ENCODE measurements at places on chromosomes 13 and 19.

DNA sequence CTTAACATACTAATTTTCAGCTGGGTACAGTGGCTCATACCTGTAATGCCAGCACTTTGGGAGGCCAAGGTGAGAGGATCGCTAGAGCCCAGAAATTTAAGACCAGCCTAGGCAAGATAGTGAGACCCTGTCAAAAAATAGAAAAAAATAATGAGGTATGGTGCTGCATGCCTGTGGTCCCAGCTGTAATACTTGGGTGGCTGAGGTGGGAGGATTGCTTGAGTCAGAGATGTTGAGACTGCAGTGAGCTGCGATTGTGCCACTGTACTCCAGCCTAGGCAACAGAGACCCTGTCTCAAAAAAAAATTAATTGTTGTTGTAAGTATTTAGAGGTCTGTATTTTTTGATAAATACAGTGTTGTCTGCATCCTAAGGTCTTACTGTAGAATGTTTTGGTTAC, 66.8 kb downstream of the FNDC3A start:
- DNase-seq: peak; percentile 42

GRCh38 chr13:23605831-23606230, 35.6 kb downstream of the TNFRSF19 start:
- no peak for DNase-seq

DNA sequence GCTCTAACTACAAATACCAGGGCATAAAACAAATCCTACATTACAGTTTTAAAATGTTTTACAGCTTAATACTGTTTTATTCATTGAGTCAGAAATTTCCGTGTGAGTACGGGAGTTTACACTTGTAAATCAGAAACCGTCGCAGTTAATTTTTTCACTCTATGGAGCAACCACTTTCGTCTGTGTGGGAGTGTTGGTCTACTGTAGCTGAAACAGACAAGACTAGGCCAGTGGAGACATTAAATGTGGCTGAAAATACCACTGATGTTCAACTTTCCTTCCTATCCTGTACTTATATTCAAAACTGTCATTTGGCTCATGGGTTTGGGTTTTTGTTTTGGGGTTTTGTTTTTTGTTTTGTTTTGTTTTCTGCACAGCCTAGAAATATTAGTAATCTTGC, 268.7 kb downstream of the DCT start:
- peak; percentile 40 for DNase-seq

- DNase-seq: no peak
These were observed 18.7 kb upstream of the ZNF536 start for GRCh38 chr19:30353394-30353945.

DNA sequence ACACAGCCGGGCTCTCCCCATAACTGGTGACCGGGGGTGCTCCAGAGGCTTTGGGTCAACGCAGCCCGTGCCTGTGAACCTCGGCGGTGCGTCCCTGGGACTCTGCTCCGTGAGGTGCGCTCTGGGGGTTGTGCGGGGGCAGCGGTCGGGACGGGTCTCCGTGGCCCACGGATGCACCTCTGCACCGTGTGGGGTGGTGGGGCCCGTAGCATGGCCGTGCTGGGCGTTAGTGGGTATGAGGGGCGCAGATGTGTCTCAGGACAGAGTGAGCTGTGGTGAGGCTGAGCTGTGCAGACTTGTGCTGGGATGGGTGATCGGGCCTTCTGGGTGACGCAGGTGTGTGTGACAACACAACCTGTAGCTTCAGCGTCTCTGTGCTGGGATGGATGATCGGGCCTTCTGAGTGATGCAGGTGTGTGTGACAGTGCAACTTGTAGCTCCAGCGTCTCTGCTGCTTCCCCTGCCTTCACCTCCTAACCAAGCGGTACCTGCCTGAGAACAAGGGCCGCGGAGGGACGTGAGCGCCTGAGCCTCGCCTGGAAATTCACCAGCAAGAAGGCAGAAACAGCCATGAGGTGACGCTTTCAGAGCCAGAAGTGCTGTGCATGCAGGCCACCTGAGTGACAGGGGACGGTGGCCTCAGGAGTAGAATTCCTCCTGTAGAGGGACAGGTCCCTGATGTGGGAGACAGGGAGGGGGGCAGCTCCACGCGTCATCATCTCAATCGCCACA, 599 bp downstream of the ZNF331 start:
- DNase-seq: no peak

DNA sequence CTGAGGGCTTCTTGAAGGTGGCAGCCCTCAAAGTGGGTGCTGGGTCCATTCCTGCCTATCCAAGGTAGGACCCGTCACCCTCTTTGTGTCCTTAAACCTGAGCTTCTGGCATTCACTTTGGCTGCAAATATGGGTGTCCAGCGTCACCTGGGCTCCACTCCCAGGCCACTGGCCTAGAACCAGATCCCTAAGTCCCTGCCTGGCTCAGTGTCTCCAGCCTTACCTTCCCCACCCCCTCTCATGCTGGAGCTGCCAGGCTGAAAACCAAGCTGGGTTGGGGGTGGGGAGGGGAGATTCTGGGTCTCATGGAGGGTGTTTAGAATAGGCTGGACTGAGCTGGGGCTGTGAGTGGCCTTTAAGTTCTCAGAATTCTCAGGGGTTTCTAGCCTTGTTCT, 12.4 kb downstream of the PDE4A start:
- DNase-seq: no peak

- DNase-seq: no peak
These were observed 199.3 kb upstream of the UBL3 start for GRCh38 chr13:30049692-30050091.

DNA sequence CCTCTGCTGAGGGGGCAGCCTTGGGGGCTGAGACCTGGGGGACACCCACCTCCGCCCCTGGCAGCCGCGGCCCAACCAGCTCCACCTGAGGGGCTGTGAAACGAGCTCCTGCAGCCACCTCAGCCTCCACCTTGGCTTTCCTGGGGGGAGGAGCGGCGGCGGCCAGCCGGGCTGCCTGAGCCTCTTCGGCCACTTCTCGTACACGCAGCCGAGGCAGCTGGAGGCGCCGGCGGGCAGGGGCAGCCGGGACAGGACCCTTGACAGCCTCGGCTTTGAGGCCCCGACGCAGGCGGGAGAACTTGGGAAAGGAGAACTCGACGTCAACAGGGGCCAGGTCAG, 7.6 kb upstream of the HIPK4 start:
- no peak for DNase-seq

GRCh38 chr13:25214491-25215252, 42.6 kb upstream of the AMER2 start:
- peak; percentile 55 for DNase-seq

DNA sequence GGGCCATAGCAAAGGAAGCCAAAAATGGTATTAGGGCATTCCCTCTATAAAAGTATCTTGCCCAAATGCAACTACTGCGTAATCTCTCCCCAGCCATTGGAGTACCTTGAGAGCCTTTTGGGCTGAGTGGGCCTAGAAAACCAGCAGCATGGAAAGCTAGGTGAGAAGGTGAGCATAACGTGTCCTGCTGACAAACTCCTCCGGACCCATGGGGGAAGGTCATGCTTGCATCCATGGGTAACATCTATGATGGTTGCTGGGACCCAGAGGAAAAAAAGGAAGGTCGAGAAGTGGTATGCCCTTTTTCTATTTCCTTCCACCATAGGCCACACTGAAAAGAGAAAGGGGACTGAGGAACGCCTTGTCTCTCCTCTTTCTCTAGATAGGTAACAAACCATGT, 57.4 kb downstream of the ZNF728 start:
- peak; percentile 24 for DNase-seq

DNA sequence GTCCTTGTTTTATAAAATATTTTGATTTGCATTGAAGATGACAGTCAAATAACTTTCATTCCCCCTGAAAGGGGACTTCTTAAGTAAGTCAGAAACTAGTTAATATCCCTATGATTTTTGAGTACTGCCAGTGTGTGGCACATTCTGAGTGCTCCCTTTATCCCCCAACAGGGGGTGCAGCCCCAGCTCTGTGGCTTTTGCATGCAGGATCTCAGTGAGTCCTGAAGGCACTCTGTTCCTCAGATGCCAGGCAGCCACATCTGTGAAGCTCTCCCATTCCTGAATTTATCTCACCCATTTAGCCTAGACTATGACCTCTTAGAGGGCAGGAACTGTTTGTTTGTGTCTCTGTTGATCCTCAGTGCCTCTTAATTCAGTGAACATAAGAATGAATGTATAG, 123.1 kb downstream of the CDK8 start:
- DNase-seq: peak; percentile 20

DNA sequence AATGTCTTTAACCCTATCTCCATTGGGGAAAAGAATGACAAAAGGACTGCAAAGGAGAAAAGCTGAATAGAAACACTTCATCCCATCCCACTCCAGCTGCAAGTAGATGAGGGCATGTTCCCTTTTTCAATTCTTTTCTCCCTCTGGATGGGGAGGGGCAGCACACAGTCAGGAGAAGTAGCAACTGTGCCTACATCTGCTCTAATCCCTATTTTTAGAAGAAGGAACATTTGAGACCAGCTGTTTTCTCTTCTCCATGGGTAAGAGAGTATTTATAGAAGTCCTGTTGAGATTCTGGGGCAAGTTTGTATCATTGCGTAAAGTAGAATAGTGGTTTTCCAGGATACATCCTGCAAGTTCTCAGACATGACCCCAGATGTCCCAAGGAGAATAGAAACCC, 9.3 kb upstream of the GTF3A start:
- DNase-seq: no peak

- DNase-seq: no peak
These were observed 9.5 kb downstream of the TSC22D1 start for GRCh38 chr13:44566601-44567000.

- peak; percentile 83 for DNase-seq
These were observed 75.8 kb upstream of the UBAC2 start for GRCh38 chr13:99124794-99125316.

- peak; percentile 80 for DNase-seq
These were observed 271.4 kb downstream of the NALCN start for GRCh38 chr13:101144808-101145419.

DNA sequence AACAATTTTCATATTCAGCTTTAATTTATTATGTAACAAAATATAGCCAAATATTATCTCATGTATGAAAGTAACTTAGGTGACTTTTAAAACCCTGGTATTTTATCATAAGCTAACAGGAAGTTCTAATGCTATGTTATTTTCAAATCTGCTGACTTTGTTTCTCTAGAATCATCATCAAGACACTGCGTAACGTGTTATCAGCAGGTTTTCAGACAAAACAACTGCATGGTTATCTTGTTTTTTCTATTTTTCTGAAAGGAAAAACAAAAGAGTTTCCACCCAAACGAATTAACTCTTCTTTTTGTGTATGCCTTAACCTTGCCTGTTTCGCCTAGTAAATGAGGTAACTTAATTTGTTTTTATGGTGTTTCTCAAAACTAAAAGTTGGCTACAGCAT, 156.3 kb downstream of the TBC1D4 start:
- no peak for DNase-seq

DNA sequence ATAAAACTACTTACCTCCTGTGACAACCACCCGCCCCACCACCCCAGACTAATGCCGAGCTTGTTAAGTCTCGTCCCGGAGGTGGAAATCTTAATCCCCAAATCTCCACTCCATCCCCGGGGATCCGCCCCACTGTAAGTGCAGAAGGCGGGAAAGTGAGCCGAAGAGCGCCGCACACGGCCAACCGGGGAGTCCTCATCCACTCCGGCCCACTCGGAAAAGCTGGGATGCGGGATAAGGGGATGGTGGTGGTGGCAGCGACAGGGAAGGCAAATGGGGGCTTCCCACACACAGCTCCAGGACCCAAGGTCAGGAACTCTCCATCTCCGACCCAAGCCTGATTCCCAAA, 621 bp downstream of the FBL start:
- no peak for DNase-seq

DNA sequence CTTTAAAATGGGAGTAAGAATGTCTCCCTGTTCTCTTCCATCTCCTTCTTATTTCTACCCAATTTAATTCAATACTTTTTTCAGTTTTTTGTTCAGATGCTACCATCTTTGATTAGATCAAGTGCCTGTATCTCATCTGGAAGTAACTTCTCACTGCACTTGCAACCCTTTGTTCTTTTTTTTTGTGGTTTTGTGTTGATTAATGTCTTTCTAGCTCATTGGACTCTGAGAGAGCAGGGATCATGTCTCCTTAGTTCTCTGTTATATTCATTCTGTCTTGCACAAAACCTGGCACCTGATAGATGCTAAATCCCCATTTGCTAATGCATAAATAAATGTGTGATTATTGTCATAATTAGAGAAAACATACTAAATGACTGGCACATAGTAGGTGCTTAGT, 834 bp upstream of the ITGBL1 start:
- DNase-seq: no peak

DNA sequence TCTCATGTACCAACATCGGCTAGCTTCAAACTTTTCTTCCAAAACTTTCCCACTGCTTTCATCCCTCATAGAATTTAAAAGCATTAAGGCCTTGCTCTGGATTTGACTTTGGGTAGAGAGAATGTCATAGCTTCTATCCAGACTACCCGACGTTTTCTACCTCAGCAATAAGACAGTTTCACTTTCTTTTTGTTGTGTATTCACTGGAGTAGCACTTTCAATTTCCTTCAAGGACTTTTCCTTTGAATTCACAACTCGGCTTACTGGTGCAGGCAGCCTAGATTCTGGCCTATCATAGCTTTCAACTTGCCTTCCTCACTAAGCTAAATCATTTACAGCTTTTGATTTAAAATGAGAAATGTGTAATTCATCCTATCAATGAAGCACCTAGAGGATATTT, 420.4 kb upstream of the GPC6 start:
- peak; percentile 10 for DNase-seq

GRCh38 chr19:5250127-5250659, 90.4 kb downstream of the PTPRS start:
- DNase-seq: no peak

GRCh38 chr19:7328647-7329046, 20.1 kb upstream of the ARHGEF18 start:
- DNase-seq: no peak

DNA sequence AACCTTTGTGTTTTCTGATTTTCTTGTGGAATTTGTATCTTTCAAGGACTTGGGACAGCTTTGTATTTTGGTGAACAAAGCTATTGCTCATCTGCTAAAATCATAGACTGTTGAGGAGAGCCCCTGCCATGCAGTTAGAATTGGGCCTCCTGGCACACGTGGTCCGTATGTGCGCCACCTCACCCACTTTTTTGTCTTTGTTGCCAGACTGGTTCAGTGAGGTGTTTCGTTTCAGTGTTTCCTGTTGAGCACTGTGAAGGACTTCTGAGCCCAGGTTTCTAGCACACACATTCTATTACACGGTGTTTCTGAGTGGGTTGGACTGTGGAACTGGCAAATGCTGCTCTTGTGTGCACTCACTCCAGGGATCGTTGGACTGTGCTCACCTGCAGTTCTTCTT, 37.6 kb upstream of the RNF113B start:
- DNase-seq: no peak

- peak; percentile 2 for DNase-seq
These were observed 32.3 kb upstream of the UQCRFS1 start for GRCh38 chr19:29245215-29245614.

- no peak for DNase-seq
These were observed 193.5 kb downstream of the TEX29 start for GRCh38 chr13:111513766-111514609.
